Cortex of kidney (tissue), 1 donor: ENCODE measurements at places on chromosomes 3 and 15.

DNA sequence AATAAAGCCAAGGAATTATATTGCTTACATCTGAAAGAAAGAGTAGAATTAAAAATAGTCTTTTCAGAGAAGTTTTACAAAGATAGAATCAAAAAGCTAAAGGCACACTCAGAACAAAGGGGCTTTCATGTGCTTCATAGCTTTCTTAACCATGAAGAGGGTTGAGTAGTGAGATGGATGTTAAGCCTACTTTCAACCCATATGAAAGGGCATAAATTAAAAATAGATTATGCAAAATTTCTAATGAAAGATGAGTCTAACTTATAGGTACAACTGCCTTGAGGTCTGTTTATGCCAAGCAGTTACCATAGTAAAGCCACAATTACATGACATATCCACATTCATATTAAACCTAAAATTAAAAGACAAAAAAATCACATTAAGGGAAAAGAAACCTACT is 223.3 kb upstream of the ARHGEF26 start:
- DNase-seq, result no peak

DNA sequence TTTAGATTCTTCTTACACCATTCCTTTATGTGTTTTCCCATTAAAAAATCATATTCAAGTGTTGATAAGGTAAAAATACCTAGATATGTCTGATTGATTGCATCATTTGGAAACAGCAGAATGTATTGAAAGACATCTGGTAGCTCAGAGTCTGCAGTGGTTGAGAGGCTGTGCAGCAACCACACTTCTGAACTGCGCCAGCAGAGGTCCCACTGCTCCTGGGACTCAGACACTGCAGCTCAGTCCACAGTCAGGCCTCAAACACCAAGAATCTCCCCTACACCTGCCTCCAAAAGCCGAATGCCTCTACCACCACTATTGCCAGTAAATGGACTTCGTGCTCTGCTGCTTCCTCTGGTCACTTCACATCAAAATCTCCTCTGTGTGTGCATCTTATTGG is 176.9 kb upstream of the LMCD1 start:
- no peak for DNase-seq

- no peak for DNase-seq
Observed at GRCh38 chr3:104820959-104821358, 545.8 kb upstream of the ALCAM start.

DNA sequence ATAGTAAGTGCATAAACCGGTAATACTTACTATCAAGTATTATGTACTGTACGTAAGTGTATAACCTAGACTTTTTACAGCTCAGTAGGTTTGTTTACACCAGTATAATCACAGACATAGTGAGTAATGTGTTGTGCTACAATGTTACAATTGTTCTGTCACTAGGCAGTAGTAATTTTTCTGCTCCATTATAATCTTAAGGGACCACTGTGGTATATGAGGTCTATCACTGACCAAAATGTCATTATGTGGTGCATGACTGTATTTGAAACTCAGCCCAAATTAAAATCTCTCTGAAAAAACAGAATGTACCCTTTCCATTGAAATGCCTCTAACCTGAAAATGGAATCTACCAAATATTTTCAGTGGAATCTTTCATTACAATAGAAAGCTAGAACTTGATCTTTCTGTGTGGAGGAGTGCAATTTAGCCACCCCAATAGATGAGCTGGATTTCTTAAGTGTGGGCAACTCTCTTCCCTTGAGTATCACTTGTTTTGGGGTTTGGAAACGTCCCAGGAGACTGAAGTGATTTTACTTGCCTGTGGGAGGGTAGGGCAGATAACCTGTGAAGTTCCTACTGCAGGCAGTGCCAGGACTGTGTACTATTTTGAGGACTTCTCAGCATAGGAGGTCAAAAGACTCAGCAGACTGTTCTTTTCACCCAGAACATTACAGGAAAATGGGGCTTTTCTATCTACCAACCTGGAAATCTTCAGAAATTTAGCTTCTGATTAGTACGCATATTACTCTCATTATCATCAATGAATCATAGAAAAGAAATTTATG is 50.9 kb downstream of the FAM98B start:
- DNase-seq, result no peak

GRCh38 chr3:39531066-39531465 is 63.6 kb downstream of the MOBP start:
- DNase-seq, result no peak

GRCh38 chr3:150703756-150704344 is at the start of gene ERICH6:
Gene ERICH6, minus strand, starts transcription at chr3:150703920. Its CDS starts 22 bp downstream, at chr3:150703898.
- peak; percentile 53 for DNase-seq

- no peak for DNase-seq
Observed at GRCh38 chr15:72770673-72771328, 12.8 kb downstream of the ADPGK start.

GRCh38 chr15:41499109-41499851 is 5.6 kb downstream of the ITPKA start:
- no peak for DNase-seq

- no peak for DNase-seq
Observed at GRCh38 chr15:33778852-33779251, 189.4 kb upstream of the CHRM5 start.
